ENCODE measurements at places on chromosomes 5 and 9.
A peak's percentile ranks its signal among the peaks of the same experiment; 100 is the strongest.

DNA sequence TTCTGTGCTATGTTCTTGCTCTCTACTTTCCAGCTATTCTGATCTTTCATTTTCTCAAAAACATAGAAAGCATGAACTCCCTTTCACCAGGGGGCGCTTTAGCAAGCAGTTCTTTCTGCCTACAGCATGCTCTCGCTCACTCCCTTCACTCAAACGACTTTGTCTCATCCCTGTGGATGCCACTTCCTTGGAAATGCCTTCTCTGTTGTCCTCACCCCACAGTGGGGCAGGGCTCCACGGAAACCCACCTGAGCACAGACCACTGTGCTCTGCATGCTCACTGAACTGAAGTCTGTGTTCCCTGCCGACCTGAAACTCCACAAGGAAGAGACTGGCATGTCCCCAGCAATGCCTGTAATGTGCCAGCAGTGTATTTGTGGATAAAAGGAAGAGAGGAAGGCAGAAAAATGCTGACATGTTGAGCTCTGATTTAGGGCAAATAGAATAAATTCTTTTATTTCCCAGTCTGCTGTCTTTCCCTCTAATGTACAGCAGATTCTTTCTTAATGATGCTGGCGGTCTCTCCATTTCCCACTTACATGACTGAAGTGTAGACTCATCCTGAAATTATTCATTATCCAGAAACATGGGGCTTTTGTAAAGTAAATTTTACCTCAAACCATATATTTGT is 4.9 kb upstream of the ROR2 start:
- DNase-seq, result peak; percentile 70

GRCh38 chr9:125755340-125755739 is 8.2 kb downstream of the PBX3 start:
- no peak for DNase-seq

DNA sequence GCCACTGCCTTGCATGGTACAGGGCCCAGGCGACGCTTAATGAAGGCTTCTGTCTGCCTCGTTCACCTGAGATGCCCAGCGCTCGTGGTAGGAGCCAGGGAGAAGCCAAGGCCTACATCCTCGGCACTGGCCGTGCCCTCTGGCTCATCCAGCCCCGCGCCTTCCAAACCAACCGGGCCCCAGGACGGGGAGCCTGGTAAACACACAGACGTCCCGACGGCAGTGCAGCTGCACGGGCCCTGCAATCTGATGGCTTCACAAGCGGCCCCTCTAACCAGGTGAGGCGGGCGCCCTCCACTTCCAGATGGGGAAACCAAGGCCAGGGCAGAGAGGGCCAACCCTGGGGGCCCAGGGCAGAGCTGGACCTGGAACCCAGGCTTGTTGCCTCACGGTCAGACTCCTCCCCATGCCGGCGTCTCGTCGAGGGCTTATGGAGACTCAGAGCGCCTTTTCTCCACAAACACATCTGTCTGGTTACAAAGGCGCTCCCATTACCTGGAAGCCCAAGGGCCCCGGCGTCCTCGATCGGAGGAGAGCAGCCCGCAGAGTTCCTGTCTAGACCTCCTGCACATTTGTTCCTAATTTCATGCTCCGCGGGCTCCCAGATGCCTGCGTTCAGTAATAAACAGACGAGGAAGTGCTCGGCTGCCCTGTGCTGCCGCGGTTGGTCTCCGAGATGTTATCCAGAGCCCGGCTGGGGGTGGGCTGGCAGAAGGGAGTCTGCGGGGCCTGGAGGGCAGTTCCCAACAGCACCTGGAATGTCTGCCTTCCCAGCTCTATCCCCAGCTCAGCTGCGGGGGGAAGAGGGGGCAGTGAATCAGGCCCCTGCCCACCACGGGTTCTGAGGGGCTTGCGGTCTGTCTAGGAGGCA is 23.5 kb downstream of the FAM163B start:
- no peak for DNase-seq

DNA sequence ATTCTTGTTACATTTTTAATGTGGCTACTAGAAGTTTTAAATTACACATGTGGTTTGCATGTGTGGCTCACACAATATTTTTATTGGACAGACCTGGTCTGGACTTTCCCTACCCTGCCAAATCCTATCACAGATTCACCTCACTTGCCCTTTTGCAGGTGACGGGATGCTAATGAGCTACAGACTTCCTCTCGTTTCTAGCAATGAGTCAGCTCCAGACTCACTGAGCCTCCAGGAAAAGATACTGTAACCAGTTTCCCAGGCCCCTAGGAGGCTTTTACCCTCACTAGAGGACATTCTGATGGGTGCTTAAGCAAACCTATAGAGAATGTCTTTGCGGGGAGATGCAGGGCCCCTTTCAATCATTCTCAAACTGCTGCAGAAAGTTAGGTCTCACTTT is 135.4 kb downstream of the WDR41 start:
- DNase-seq, result no peak

DNA sequence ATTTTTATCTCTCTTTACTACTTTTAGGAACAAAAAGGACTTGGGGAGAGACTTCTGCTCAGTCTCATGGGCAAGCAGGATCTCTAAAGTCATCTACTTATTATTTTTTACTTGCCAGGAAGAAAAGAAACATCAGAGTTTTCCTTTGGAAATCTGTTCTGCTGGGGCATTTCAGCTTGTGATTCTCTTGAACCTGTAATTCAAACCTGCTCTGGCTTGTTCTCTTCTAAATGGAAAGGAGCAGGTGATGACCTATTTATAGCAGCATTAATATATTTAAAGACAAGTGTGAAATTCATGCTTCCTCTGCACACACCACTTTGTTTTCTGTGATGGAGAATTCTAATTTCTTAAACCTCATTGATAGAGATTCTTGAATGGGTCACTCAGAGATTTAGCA is 2.0 kb downstream of the ADCY2 start:
- DNase-seq, result no peak

- DNase-seq, result no peak
Observed at GRCh38 chr9:79689576-79689975, 117.8 kb downstream of the TLE4 start.

- no peak for DNase-seq
Observed at GRCh38 chr9:105127863-105128220, 116.6 kb upstream of the SLC44A1 start.
